NCI-H1105 (cell line): ENCODE measurements at places on chromosomes 3 and 15.

DNA sequence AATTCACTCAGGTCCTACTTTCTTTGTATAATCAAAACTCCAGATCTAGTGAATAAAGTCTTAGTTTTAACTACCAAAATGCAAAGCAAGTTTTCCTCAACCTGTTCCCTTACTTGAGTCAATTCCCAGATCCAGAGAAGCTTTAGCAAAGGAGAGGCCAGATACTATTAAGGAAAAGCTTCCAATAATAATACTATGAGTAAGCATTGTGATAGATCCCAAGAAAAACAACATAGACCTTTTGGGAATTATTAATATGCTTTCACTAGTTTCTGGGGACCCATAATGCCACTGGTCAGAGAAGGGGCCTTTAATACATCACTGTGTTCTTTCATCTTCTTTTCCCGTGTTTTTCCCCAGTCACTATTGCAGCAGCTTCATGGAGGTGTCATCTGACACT is 339.9 kb upstream of the CDIN1 start:
- DNase-seq: no peak

DNA sequence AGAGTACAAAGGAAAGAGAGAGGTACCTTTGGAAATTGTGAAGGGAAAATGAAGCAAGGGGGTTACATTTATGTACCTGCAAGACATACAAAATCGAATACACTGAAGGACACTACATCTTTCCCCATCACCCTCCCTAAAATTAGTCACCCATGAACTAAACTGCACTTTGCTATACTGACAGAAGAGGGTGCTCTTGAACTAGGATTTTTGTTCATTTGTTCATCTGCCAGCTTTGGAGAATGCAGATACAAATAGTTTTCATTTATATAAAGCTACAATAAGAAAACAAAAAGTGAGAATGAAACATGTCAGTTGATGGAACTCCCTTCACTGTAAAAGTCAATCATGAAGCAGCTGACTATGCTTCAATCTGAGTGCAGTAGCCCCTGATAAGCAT is 55.7 kb downstream of the PCCB start:
- DNase-seq: no peak

DNA sequence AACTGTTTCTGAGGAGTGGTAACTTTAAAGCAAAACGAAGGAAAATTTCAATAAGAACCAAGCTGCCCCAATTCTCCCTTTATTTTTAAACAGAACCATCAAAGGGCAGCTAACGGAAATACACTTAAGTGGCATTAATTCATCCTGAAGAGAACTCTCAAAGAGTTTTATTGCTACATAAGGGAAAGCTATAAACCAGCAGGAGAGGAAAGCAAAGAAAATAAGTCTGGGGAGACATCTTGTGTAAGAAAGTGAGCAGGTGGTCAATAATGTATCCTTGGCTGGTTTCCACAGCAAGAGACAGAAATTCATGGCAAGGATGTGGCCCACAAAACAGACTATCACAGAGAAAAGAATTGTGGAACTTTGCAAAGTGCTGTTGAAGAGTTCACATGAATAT is 40.0 kb upstream of the CMSS1 start:
- DNase-seq: no peak

- no peak for DNase-seq
These were observed 165.0 kb downstream of the NR1D2 start for GRCh38 chr3:24110051-24110450.

- DNase-seq: no peak
These were observed 19.0 kb downstream of the MYO5A start for GRCh38 chr15:52509500-52510245.

DNA sequence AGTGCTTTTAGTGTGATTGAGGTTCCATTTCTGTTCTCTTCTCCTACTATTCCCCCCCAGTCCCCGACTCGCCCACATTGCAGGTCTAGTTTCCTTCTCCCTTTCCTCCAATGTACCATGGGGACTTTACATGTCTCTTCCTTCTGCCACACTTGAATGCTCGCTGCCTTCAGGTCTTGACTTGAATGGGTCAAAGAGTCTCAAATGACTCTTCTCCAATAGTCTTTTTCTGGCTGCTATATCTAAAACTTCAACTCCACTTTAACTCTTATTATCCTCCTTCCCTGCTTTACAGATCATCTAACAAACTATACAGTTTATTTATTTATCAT is 213.9 kb upstream of the SLC2A2 start:
- no peak for DNase-seq

- no peak for DNase-seq
These were observed 15.7 kb upstream of the CFAP161 start for GRCh38 chr15:81118361-81118760.

GRCh38 chr3:49412632-49413337 is 562 bp downstream of the TCTA start:
- no peak for DNase-seq

- DNase-seq: no peak
These were observed 94.9 kb upstream of the NSMCE3 start for GRCh38 chr15:29364426-29365078.

DNA sequence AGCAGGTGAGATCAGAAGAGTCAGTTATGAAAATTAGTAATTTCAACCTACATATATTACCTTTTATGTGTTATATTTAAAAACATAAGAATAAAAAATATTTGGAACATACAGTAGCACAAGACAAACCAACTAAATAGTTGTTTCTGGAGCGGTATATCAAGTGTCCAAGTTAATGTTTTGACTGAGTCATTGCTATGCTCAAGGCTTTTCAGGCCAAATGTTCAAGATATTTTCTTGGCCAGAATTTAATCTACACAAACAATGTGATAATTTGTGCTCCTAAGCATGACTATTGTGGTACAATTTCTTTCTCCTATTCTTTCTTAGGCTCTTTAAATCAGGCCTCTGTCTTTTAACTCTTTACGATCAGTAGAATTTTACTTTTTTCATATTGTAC is 412.4 kb downstream of the RAP2B start:
- no peak for DNase-seq

- DNase-seq: peak; percentile 27
These were observed 858 bp downstream of the NTRK3 start for GRCh38 chr15:88255484-88256278.

GRCh38 chr3:56681984-56682461 is 1.0 kb downstream of the TASOR start:
- DNase-seq: no peak

DNA sequence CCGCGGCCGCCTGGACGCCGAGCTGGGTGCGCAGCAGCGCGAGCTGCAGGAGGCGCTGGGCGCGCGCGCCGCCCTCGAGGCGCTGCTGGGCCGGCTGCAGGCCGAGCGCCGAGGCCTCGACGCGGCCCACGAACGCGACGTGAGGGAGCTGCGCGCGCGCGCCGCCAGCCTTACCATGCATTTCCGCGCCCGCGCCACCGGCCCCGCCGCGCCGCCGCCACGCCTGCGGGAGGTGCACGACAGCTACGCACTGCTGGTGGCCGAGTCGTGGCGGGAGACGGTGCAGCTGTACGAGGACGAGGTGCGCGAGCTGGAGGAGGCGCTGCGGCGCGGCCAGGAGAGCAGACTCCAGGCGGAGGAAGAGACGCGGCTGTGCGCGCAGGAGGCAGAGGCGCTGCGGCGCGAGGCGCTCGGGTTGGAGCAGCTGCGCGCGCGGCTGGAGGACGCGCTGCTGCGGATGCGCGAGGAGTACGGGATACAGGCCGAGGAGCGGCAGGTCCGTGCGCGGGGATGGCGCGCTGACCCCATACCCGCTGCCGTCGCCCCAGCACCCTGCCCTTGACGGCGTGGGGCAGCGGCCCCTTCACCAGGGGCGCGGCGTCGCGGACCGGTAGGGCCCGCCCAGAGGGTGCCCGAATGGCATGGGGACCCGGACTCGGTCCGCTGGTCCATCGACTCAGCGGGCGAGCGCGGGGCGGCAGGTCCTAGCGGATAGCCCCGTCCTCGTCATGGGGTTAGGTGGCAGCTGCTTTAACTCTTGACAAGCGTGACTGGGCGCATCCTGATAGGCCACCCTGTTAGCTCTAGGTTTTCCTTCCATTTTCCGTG is 848 bp downstream of the SYNM start:
- peak; percentile 53 for DNase-seq

DNA sequence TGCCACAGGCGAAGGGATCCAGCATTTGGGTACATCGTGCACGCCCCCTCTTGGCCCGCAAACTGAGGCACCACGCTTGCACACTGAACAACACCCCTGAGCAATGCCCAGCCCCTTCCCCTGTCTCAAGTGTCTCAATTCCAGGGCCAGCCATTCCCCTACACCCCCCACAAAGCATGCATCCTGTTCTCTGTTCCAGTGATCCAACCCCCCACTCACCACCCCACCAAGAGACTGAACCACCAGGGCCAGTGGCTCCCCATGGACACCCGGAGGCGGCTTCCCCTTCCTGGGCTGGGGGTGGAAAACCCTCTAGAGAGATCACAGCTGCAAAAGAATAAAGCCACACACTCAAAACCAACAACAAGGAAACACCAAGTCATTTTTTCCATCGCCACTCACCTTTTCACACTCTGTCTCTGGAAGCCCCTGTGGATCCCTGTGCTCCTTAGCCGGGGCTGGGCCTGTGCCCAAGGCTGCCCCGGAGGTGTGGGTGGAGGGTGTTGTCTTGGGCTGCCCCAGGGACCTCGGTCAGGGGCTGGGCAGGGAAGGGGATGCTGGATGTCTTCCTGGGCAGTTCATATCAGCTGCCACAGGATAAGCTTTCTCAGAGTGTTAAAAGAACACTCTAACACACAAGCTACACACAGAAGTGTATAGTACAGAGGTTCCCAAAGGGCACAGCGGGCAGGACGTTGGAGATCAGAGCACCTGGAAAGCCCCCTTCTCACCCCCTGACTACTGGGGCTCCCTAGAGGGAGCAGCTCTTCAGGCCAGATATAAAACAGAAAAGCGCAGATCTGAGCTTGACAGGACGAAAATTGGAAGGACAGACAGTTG is 92.5 kb downstream of the CHSY1 start:
- no peak for DNase-seq

DNA sequence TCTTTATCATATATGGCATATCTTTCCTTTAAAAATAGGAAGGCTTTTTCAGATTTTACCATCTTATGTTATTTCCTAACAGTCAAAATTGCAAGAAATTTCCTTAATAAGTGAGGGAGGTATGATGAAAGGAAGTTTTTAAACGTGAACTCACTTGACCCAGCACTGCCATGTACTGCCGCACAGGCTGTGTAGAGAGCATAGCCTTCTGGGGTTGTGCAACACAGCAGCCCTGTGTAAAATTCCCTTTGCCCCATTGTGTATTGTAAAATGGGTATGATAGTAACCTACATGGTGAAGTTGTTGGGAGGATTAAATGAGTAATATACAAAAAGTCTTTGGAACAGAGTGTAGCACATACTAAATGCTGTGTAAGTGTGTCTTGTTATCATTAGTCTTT is 78.6 kb downstream of the PEX5L start:
- no peak for DNase-seq

GRCh38 chr3:190073264-190074008 is 47.3 kb downstream of the P3H2 start:
- peak; percentile 24 for DNase-seq

DNA sequence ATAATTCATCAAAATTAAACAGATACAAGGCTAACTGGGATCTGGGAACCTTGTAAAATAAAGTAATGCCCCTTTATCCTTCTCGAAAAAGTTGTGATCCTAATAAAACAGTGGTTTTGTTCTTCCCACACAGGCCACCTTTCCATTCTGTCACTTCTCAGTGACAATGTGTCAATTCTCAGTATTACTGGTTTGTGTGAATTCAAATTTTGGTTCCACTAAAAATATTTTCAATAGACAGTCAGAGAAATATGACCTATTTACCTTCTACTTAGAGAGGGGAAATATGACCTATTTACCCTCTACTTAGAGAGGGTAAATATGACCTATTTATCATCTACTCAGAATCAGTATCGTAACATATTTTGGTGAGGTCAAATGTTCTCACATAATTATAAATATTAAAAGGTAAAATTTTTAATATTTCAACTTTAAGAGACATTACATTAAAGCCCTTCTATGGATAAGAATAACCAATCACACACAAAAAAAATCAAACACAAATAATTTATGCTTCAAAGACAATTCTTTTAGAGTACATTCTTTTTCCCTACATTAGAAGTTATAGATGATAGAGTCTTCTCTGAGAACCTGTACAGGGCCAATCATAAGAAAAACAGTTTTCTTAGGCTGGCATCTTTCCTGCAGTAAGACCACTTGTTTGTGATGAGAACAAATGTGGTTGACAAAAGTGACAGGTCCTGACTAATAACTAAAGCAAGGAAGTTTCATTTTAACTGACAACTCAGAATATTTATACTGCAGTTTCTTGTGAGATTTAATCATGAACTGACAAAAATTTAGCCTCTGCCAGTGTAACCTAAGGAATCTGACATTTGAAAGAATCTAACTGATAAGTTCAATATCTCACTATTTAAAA is 323.3 kb downstream of the DIPK2A start:
- DNase-seq: no peak

DNA sequence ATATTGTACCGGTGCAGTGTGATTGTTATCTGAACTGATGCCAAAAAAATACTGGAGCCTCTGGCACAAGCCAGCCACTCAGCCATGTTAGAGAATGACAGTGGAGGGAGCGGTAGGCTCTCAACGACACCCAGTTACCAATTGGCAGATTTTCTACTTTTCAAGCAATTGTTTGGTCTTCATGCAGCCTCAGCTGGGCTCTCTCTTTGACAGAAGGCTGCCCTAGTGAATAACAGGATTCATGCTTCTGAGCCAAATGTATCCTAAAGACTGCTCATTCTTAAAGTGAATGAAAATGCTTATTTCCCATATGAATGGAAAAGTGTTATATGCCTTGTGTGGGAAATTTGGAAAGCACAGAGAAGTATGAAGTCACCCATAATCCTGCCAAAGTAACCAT is 261.2 kb upstream of the TRIM42 start:
- DNase-seq: peak; percentile 89

DNA sequence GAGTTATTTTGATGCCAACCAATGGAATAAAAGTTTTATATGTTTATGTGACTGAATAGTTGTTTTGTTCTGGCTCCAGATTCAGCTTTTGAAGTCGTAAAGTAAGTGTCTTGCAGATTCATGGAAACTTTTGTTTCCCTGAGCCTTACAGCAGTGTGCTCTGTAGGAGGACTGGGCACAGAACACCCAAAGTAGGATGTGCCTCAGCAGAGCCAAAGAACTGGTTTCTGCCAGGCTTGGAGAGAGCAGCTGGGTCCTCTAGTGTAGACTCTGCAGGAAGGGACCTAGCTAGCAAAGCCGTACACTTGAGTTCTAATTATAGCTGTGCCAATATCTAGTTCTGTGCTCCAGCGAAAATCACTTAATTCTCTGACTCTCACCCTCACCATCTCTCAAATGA is 261.2 kb upstream of the DNAJC19 start:
- no peak for DNase-seq

DNA sequence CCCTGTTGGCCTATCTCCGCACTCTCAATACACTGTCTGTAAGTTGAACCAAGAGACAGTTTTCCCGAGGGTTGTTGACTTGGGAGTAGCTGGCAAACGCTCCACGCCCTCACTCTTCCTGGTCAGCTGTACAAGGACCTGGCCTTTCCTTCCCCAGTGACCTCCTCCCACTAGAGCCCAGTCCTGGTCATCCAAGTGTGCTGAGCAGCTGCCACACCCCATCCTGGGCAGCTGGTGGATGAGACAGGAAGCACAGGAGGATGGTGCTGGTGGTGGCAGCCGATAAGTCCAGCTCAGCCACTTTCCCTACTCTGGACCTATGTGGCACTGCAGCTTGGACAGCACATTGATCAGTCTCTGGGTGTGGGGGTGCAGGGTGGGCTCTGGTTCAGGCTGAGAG is 19.8 kb downstream of the PFKFB4 start:
- no peak for DNase-seq
